ENCODE measurements at places on chromosomes 2 and 18.
A peak's percentile ranks its signal among the peaks of the same experiment; 100 is the strongest.

DNA sequence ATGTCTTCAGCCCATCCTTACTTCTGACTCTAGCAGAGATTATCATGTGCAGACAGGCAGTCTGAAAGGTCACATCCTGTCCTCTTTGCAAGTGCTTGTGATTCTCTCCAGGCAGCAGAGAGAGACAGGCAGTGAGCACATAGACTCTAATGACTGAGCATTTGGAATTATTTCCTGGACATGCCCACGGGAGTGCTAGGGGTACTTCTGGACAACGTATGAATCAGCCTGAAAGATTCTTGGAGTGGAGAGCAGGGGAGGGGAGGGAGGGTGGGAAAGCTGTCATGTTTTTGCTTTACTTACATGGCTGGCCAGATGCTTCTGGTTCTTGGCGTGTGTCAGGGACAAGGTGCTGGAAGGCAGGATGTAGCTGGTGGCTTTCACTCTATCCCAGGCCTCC, 150.6 kb downstream of the RIF1 start:
- no peak for DNase-seq

- no peak for DNase-seq
Observed at GRCh38 chr2:88597168-88597567, 30.1 kb downstream of the EIF2AK3 start.

- DNase-seq: no peak
Observed at GRCh38 chr2:67312871-67313270, 84.3 kb upstream of the ETAA1 start.

DNA sequence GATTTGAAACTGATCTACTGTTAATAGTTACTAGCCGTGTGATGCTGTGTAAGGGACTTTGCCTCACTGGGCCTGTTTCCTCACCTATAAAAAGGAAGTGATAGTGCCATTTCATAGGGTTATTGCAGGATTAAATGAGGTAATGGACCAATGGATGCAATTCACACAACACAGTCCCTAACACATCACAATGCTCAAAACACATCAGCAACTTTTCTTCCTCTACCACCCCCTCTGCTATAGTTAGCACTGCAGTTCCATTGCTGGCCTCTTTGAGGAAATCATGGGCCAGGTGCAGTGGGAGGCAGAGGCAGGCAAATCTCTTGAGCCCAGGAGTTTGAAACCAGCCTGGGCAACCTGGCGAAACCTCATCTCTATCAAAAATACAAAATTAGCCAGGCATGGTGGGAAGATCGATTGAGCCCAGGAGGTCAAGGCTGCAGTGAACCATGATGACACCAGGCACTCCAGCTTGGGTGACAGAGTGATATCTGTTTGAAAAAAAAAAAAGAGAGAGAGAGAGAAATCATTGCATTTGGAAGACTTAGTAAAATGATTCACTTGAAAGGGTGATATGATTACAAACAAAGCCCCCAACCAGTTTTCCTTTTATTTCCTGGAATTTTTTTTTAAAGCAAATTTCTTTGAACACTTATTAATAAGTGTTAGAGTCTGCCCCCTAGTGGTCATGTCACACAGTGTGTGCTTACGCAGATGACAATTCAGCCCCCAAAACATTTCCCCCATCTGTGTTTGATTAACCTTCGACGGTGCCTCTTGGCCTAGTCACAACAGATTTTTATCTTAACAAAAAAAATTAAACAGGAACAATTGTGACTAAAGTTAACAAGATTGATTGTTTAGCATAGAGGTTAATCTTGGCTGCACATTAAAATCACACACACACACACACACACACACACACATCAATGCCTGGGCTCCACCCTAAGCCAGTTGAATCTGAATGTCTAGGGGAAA, 88.6 kb upstream of the BCL11A start:
- peak; percentile 92 for DNase-seq

DNA sequence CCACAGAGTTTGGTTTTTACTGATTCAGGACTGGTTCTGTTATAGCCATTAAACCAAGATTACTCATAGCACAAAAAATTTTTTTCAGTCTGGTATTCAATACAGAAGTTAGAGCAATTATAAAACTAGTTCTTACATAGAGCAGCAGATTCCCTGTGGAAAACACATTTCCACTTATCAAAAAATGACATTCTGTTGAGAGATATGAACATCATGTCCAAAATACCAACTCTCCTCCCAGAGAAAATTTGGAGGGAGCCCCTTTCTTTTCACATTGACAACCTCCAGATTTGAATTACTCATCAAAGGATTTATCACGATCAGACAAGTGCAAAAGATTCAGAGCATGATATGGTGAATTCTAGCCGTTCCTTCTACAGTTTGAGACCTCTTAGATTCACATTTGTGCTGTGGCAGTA, 126.8 kb upstream of the SERPINE2 start:
- DNase-seq: no peak

- DNase-seq: peak; percentile 62
Observed at GRCh38 chr2:169670215-169670651, 24.0 kb downstream of the CFAP210 start.

DNA sequence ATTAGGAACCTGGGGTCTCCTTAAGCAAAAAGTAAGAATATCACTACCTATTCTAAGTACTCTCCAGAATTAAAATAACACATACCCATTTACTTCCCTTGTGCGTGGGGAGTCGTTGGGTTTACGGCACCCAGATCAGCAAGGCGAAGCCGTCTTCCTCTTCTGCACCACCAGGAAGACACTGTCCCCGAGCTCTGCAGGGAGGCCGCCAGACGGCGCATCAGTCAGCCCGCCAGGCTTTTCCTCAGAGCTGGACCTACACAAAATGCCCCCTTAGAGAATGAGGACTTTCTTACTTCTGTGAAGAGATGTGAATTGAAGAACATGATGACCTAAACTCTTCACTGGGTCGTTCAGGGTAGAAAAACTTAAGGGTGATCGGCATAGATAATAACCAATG, 526.5 kb downstream of the GALR1 start:
- no peak for DNase-seq

- DNase-seq: peak; percentile 32
Observed at GRCh38 chr2:215973954-215974699, 39.2 kb downstream of the MREG start.

DNA sequence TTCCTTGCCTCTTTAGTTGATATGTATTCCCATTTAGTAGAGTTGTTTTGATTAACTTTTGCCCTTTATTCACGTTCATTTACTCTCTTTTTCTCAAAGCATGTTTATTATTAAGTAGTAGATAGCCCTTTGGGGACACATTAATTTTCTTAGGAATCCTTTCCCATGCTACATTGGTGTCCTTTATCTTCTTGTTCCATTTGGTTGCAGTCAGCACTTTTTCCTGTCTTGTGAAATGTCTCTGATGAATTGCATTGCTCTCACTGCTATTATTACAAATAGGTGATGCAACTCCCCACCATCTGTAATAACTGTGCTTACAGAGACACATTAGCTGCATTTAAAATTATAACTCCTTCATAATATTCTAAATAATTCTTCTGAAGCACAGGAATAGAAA, 428.5 kb upstream of the CNTNAP5 start:
- DNase-seq: no peak

DNA sequence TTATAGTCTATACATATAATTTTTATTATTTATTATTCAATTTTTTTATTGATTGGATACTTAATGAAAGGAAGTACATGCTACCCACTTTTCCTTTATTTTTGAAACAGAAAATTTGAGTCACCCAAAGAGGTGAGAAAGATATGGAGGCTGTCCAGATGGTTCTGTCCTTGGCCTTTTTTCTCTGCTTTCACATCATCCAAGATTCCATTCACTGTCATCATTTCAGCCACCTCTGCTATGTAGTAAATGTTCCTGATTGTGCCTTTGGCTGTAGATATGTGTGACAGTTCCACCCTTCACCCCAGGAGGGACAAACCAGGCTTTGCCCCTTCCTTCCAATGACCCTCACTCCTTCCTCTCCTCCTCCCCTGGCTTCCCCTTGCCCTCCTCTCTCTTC, 675.7 kb upstream of the ID2 start:
- DNase-seq: no peak

GRCh38 chr18:34659579-34660517, 50.2 kb upstream of the DTNA start:
- peak; percentile 92 for DNase-seq

GRCh38 chr18:51195451-51196117, 1.9 kb downstream of the MEX3C start:
- peak; percentile 73 for DNase-seq

DNA sequence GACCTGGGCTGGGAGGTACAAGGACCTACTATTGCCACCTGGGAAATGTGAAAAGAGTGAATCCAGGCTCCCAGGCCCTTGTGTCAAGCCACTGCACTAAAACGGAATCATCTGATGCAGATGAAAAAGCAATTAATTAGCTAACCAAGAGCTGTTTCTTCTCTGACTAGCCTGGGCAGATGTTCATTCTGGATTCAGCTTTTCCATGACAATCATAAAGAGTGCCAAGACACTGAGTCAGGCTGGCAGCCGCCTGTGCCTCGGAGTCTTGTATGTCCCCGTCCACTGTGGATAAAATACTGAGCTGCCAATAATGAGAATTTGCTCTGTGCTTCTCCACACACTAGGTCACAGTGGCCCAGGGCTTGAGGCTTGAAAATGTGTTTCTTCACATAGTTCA, 21.7 kb upstream of the LCLAT1 start:
- no peak for DNase-seq

DNA sequence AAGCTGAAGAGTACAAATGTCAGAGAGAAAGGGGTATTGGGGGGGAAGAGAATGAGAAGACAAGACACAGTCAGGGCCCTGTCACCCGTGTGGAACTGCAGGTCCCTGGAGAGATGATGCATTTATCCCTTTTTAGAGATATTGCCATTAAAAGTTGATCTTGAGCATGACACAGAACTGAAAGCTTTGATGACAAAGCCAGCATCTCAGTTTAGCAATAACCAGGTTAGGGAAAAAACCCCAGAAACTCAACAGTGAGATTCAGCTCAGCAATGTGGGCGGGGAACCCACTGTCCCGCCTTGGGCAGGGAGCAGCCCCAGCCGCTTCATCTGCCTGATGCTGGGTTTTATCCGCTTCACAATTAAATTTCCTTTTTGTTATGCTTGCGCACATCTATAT, 181.1 kb downstream of the NEDD4L start:
- no peak for DNase-seq

- peak; percentile 33 for DNase-seq
Observed at GRCh38 chr18:48548011-48548771, 9.4 kb downstream of the CTIF start.

GRCh38 chr2:64587561-64587960, 63.4 kb downstream of the AFTPH start:
- DNase-seq: no peak

DNA sequence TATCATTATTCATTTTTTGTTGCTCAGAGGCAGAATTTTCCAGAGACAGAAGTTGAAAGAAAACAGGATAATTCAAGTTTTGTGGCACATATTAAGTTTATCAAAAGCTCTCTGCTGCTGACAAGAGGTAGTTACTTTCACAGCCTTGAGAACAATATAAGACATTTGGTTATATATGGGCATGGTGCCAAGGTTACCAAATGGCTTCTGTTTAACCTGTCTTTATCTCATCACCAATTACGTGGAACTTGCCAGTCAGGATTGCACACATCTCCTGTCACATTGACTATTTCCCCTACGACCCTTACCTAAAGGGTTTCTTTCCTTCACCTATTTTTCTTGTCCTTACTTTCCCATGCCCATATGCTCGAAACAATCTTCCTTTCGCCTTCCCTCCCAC, 35.9 kb downstream of the KLF7 start:
- peak; percentile 27 for DNase-seq

GRCh38 chr2:102186791-102187495, at the start of gene IL1RL2:
IL1RL2 (plus strand) TSS chr2:102187023; CDS start chr2:102187868, 845 bp downstream.
- DNase-seq: no peak

DNA sequence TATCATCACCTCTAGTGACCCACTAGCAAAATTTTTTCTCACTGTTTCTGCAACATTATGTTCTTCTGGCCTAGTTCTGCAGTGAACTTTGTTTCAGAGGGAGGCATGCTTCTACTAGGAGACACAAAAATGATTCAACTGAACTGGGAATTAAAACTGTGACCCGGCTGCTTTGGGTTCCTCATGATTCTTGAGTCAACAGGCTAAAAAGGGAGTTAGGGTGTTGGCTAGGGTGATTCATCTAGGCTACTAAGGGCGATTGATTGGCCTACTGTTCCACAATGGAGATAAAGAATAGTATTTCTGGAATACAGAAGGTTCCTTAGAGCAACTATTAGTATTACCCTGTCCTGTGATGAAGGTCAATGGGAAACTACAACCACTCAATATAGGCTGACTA, 179.5 kb downstream of the PPP1R1C start:
- no peak for DNase-seq

GRCh38 chr2:38192976-38193375, 117.0 kb upstream of the CYP1B1 start:
- peak; percentile 13 for DNase-seq

DNA sequence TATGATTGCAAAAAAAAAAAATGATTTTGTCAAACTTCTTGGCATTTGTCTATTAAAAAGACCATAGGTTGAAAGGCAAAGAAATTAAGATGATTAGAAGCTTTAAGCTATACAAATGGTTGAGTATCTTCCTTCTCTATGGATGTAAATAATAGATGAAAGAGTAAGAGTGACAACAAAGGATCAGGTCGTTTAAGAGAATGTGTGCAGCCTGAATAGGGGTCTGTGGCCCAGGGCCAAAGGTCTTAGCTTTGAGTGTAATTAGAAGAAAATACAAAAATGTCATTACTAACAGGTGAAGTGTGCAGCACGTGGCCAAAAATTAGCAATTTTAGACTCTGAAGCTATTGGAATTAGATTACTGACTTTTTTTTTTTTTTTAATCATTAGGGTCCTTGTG, 122.4 kb downstream of the GREB1L start:
- no peak for DNase-seq

DNA sequence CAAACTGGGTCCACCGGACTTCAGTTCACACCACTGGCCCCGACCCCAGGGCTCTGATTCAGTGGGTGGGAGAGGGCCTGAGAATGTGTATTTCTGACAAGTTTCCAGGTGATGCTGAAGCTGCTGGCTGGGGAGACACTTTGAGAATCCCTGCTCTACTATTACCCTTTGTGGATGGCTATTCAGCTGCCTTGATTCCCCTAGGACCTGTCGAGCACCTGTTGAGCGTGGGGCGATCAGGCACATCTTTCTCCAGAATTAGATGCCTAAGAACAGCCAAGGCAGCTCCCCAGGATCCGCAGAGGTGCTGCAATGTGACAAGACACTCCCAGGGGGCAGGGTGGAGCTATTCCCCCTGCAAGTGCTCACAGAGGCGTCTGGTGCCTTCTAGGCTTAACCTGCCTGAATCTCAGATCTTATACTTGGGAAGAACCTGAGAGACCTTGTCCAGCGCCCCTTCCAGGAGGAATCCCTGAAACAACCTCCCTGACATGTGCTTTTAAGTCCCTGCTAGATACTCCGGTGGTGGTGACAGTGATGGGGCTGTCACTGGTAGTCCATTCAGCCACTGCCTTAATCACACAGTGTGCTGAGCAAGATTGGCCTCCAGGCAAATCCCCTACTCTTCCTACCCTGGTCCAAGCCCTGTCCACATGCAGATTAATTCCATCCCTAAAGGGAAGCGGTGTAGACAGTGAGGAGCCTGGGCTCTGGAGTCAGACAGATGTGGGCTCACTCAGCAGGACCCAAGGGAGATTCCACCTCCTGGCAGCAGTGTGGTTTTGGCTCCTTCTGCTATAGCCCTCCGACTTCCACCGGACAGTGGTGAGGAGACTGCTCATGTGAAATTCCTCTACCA, 43.4 kb upstream of the OTOF start:
- DNase-seq: peak; percentile 56

Measured in hematopoietic multipotent progenitor cell treated with erythropoietin and hydrocortisone succinate and interleukin-3 and kit ligand, for 6 days (in vitro differentiated cells).